ENCODE measurements at places on chromosomes 5 and 9.

GRCh38 chr9:133998915-133999595 lies 6.9 kb upstream of the VAV2 start:
- DNase-seq, result no peak

DNA sequence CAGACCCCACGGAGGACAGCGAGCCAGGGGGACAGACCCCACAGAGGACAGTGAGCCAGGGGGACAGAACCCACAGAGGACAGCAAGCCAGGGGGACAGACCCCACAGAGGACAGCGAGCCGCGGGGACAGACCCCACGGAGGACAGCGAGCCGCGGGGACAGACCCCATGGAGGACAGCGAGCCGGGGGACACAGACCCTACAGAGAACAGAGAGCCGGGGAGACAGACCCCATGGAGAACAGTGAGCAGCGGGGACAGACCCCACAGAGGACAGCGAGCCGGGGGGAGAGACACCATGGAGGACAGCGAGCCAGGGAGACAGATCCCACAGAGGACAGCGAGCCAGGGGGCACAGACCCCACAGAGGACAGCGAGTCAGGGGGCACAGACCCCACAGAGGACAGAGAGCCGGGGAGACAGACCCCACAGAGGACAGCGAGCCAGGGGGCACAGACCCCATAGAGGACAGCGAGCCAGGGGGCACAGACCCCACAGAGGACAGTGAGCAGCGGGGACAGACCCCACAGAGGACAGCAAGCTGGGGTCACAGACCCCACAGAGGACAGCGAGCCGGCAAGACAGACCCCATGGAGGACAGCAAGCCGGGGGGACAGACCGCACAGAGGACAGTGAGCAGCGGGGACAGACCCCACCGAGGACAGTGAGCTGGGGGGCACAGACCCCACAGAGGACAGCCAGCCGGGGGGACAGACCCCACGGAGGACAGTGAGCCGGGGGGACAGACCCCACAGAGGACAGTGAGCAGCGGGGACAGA lies 4.4 kb upstream of the ZDHHC11 start:
- DNase-seq, result no peak

DNA sequence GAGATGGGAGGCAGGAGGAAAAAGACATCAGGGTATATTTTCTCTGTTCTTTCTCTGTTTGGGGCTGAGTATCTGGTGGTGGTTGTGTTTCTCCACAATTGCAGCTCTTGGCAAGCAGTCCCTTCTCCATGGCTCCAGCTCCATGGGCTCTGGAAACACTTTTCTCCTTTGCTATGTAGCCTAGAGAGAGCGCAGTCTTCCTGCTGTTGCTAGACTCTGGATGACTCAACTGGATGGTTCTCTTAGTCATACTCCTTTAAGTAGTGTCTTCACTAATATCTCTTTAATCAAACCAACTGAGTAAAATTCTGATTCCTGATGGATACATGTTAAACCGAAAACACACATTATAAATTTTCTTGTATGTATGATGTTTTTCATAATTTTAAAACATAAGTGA lies 3.3 kb upstream of the PLGRKT start:
- no peak for DNase-seq

- DNase-seq, result no peak
These were observed 173.7 kb downstream of the SLC24A2 start for GRCh38 chr9:19615036-19615624.

DNA sequence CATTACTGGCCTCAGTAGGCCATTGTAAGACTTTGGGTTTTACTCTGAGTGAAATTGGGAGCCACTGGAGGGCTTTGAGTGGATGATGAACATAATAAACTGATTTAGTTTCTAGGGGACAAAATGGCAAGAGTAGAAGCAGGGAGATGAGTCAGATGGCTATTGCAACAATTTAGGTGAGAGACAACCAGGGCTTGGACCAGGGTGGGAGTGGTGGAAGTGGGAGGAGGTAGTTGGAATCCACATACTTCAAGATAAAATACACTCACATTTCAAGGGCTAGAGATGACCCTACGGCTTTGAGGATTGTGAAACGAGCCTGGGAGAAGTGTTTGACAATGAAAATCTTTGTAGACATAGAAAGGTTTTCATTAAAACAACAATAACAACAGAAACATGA lies 136.3 kb downstream of the ACTBL2 start:
- DNase-seq, result no peak

GRCh38 chr5:10599862-10600284 lies 36.0 kb downstream of the ANKRD33B start:
- DNase-seq, result no peak
